ENCODE measurements at places on chromosomes 2 and 18.

DNA sequence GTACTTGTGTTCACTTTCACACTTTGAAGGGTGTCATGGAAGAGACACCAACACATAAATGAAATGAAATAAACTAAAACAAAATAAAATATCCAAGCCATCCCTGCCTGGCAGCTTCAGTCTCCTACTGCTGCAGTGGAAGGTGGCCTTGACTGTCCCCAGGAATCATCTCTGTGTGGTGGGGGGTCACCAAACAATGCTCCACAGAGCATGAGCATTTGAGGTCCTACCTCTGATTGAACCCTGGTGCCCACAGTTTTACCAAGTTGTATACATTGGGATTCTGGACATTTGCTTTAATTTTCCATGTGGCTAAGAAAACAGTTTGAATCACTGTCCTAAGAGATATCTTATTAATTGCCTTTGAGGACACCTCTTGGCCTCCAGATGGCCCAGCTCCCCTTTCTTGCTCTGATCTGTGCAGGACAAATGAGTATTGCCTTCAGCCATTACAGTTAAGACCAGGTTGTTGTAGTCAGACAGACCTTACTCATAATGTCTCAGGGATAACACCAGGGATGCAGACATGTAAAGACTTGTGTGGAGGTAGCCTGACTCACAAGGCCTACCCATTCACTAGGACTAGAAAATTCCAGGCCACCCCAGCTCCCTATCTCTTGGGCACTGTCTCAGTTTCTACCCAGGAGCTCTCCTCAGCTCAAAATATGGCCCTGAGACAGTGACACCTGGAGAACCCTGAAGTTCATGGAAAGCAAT is 195.0 kb downstream of the MYCN start:
- DNase-seq, result no peak

- no peak for DNase-seq
These were observed 198.7 kb upstream of the DTNA start for GRCh38 chr18:34511435-34511834.

DNA sequence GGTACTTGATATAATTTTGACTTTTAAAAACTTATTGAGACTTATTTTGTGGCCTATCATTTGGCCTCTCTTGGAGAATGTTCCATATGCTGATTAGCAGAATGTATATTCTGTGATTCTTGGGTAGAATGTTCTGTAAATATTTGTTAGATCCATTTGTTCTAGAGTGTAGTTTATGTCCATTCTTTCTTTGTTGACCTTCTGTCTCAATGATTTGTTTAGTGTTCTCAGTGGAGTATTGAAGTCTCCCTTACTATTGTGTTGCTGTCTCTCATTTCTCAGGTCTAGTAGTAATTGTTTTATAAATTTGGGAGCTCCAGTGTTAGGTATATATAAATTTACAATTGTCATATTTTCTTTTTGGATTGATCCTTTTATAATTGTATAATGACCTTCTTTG is 349.6 kb upstream of the CWC22 start:
- no peak for DNase-seq

GRCh38 chr2:119367472-119368099 is 809 bp downstream of the DBI start:
- DNase-seq, result peak; percentile 45

DNA sequence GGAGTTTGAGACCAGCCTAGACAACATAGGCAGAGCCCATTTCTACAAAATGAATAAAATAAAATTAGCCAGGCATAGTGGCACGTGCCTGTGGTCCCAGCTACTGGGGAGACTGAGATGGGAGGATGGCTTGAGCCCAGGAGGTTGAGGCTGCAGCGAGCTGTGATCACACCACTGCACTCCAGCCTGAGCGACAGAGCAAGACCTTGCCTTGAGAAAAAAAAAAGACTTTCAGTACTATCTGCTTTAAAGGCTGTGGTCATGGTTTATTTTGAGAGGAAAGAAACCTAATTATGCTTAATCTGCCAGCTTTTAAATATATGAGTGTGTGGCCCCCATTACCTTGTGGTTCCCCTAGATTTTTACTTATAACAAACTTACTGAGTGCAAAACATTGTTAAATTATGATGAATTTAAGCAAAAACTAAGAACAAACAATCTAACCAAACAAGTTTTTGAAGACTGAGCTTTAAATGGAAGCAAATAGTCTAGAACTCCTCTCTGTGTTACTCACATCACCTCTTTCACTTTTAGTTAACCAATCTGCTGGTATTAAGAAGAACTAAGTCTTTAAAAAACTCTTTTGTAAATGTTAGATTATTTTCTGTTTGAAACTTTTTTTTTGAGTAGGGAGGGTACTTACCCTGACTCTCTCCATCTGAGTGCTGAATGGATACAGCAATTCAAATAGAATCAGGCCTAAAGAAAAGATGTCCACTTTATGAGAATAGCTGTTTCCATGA is 65.4 kb downstream of the EIF2AK3 start:
- no peak for DNase-seq

DNA sequence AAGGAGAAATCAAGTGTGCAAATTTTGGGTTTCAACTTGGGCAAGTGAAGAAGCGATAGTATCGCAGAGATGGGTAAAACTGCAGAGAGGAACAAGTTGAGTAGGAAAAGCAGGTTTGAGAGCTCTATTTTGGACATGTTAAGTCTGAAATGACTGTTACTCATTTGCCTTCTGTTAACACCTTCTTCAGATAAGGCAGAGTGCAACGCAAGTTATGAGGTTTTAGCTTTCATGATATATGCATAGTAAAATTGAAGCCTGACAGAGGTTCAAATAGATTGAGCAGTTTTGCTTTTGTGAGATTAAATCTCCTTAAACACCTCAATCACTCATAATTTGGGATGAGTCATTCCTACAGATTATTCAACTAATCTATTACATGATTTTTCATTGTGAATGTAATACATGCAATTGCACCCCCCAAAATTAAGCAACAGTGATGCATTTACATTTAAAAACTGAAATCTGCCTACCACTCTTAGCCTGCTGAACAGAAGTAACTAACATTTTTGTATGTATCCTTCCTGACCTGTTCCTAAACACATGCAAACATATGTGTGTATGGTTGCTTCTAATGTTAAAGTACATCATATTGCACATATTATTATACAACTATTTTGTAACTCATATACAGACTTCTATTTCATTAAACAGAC is 575.4 kb downstream of the ARHGAP15 start:
- DNase-seq, result no peak

DNA sequence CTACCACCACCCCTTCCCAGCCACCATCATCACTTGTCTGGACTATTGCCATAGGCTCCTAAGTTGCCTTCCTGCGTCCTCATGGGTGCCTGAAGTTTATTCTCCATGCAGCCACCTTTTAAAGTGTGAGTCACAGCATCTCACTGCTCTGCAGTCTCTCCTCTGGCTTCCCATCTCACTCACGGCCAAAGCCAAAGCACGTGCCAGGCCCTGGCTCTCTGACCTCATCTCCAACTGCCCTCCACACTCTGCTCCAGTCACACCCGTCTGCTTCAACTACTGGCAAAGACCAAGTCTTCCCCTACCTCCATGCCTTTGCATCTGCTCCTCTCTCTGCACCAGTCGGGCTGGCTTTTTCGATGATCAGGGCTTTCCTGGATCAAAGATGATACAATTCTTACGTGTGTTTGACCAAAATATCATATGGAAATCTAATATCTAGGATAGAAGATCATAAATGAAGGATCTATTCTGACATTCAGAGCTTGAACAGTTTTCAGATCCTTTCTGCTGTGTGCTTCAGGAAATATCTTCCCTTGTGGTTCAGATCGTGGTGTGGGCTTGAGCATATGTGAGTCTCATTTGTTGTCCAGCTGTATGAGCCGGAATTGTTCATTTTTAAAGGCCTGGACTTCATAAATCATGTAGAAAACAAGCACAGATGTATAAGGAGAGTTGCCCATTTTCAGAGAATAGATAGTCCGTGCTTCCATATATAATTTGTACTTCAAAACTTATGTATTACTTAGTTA is 175.6 kb downstream of the PRKCE start:
- DNase-seq, result no peak

GRCh38 chr18:12452784-12453183 is 45.1 kb downstream of the PRELID3A start:
- DNase-seq, result no peak

DNA sequence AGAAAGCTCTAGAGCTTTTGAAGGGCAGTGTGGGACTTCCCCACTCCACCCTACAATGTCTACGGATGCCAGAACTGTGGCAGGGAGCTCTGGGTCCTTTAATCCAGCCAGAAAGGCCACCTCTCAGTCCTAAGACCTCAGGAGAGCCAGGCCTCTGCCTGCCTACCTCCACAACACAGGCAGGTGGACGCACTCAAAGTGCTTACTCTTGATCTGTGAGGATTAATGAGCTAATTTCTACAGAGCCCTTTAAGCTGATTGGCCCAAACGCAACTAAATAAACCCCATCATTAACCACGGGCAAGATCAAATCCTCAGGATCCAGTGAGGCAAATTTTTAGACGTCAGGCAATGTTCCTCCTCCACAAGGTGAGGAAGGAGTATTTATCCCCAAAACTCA is 8.1 kb downstream of the STK39 start:
- no peak for DNase-seq

- no peak for DNase-seq
These were observed 461.2 kb downstream of the CDH2 start for GRCh38 chr18:27715751-27716150.

- DNase-seq, result no peak
These were observed 71.8 kb downstream of the PRELID3A start for GRCh38 chr18:12479536-12479935.

DNA sequence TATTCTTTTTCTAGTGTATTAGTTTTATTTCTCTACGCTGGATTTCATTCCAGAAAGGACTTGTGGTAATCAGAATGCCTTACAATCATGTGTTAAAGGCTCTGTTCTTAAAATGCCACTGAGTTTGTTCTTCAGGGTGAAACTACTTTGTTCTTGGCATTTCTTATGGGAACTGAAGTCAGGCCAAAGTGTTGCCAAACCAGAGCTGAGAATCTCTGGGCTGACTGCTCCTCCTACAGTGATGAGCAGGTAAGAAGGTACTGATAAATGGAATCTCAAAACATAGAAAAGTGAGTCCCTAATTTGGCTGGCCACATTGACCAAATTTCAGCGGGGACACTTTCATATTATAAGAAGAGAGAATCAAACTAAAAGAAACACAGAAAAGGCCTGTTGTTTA is 55.1 kb upstream of the ZNF397 start:
- DNase-seq, result no peak

DNA sequence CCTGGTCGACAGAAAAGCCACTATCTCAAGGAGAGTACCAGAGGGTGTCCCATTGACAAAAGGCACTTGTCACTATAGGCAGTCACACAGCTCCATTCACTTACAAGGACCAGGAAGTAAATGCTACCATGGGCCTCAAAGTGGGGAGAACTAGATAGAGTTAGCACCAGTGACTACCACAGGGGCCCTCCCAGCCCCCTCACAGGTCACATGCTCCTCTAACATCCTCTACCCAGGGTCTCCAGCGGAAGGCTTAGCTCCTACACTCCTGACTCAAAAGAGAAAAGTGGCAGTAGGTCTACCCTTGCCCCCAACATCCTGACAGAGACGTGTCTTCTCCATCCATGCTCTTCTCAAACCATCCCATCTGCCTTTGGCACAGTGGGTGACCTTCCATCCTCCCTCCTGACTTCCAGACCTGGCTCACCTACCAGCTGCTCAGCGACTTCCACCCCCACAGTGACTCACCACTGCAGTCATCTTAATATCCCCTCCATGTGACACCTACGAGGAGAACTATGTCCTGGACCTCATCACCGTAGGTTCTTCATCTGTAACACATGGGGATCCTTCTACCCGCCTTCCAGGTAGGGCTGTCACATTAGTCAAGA is 5.6 kb upstream of the DNMT3A start:
- peak; percentile 30 for DNase-seq

- DNase-seq, result no peak
These were observed 36.3 kb upstream of the NRXN1 start for GRCh38 chr2:51068237-51068636.

GRCh38 chr2:119727493-119727892 is 32.2 kb upstream of the PTPN4 start:
- no peak for DNase-seq

GRCh38 chr2:58870704-58871103 is 629.6 kb upstream of the FANCL start:
- DNase-seq, result no peak

- DNase-seq, result no peak
These were observed 89.0 kb upstream of the SLC14A2 start for GRCh38 chr18:45526114-45526841.

DNA sequence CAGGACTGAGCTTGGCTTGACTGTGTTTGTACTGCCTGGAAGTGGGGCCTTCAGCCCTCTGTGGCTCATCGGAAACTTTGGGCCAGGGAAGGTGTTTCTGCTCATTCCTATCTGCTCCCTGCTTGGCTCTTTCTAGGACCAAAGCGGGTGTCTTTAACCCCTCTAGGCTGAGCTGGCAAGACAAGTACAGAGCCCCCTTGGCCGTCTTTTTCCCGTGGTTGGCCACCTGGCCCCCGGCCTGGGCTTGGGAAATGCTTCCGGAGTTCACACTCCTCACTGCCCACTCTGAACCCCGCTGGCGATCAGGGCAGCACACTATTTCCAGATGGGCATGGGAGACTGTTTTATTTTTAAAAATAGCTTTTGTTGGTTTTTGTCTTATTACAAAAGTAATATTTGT is 243.0 kb downstream of the DYSF start:
- DNase-seq, result no peak

- DNase-seq, result no peak
These were observed 279.5 kb upstream of the PARD3B start for GRCh38 chr2:204265681-204266181.
